ENCODE measurements at places on chromosomes 12 and 14.

- DNase-seq = no peak
Measured at GRCh38 chr12:51171884-51172514, 936 bp downstream of the TFCP2 start.

- DNase-seq = no peak
Measured at GRCh38 chr12:131166717-131167116, 213.0 kb downstream of the ADGRD1 start.

DNA sequence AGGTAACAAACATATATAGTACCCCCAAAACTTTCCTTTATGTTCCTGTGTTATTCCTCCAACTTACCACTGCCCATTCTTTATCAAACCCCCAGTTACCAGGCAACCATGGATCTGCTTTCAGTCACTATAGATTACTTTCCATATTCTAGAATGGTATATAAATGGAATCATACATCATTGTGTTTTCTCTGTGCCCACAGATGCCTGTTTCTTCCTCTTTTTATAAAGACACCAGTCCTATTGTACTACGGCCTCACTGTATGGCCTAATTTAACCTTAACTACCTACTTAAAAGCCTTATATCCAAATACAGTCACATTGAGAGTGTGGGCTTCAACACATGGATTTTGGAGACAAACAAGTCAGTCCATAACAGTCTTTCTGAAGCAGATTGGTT, 2.6 kb downstream of the TAS2R14 start:
- DNase-seq = no peak

DNA sequence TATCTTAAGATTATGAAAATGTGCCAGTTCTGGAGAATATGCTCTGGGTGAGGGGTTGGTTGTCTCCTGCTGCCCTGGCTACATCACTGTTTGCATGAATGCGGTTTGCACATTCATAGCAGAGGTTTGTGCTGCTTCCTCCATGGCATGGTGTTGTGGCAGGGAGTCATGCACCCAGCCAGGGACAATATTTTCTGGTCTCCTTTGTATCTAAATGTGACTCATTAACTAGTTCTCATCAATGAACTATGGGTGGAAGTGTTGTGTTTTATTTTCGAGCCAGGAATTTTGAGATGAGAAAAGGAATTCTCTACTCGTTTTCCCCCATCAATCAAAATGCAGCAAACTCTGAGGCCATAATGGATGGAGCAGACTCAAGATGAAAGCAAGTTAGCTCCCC, 527.3 kb downstream of the SNAPC1 start:
- DNase-seq = no peak

GRCh38 chr14:81367563-81367962, 32.6 kb downstream of the STON2 start:
- DNase-seq = no peak

DNA sequence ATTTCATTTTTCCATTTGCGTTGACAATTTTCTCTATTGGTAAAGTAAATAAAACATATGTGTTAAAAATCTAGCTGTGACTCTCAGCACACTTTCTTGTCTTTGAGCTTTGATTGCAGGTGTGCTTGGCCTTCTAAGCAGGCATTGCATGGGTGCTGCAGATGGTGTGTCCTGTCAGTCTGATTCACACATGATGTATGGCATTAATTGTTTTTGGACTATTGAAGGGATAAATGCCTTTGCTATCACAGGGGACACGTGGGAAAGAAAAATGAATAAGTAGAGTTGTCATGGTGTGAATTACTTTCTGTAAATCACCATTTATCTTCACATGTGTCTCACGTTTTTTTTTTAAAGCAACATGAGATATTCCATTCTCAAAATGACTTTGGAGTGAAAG, 211.3 kb upstream of the NAV3 start:
- DNase-seq = no peak

DNA sequence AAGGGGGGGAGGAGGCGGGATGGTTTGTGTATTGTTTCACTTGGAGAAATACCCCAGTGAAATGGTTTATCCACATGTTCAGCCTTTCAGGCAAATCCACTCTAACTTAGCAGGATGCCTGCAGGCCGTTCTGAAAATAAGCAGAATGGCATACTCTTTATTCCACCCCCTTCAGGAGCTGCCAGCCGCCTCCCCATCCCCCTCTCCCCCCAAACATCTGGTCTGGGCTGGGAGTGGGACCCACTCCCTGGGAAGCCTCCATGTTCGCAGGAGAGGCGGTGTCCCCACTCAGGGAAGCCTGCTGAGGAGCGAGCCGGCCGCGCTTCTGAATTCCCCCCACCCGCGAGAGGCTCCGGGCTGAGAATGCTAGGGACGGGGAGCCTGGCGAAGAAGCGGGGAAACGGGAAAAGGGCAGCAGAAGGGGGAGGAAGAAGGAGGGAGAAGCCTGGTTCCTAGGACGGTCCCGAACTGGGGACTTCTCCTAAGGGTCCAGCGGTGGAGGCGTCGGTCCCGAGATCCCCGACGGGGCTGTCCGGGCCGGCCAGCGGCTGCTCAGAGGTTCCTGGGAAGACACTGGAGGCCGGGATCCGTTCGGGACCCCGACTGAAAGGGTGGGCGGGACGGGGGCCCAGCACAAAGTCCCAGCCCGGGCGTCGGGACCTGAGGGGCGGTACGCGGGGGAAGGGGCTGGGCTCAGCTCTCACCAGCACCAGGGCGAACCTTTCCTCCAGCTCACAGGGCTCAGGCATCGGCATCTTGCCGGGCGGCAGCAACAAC, 666 bp downstream of the FMNL3 start:
- no peak for DNase-seq

DNA sequence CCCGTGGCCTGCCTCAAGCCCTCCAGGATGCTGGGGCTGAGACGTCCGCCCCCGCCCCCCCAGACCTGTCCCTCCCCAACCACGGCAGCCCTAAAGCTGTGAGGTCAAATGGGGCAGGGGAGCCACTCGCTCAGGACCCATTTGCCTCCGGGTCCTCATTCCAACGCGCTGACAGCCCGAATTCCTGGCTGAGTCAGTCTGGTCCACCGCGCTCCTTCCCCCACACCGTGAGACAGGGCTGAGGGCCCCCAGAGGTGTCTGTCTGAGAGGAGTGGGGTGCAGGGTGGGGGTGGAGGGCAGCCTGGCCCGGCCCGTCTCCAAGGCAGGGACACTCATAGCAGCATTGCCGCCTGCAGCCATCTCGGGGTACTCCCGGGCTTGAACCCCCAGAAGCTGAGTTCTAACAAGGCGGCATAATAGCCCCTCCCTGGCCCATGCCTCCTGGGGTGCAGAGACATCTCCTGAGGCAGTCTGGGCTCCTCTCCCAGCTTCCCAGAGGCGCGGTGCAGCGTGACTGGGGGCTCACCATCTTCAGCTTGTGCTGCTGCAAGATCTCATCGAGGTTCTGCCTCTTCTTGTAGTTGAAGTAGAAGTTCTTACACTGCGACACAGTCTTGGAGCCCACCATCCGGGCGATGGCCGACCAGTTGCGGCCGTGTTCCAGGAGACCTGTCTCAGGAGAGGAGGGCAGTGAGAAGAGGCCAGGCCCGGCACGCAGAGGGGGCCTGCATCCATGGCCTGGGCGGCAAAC, 90.5 kb downstream of the RFLNA start:
- no peak for DNase-seq

DNA sequence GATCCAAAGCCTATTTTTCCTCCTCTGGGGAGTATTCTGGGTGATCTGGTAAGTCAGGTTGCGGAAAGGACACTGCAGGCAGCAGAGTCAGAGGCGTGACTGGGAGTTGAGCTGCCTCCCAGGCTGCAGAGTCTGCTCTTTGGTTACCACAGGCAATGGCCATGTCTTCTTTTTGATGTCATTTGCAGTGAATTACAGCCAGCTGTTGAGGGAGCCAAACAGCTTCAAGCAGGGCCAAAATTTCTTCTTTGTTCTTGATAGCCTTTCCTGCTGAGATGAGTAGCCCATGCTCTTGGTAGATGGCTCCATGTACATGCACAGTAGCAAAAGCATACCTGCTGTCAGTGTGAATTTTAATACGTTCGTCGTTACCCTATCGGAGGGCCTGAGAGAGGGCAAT, 116.6 kb upstream of the PZP start:
- no peak for DNase-seq
